ENCODE measurements at places on chromosomes 11 and 22.

DNA sequence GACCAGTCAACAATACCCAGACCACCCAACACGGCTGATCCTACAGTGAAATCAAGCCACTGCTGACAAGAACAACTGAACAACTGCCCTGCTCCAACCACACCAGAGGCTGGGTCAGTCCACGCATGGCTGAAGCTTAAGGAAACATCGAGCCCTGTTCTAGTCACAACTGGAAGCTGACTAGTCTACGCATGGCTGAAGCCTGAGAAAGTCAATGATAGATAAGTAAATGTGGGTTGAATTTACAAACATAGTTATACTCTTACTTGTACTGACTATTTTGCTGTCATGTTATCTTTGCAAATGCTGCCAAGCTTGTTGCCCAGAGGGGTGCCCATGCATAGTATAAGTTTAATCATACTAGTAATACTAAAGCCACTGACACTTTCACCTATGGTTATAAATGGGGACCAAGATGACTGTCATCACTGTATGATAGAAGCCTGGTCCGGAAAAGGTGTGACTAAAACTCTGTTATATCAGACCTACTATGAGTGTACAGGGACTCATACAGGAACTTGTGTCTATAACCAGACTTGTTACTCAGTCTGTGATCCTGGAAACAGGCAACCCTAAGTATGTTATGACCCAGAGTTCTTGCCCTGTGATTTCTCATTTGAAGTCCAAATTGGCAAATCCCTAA lies 43.4 kb upstream of the GLYAT start:
- no peak for DNase-seq

DNA sequence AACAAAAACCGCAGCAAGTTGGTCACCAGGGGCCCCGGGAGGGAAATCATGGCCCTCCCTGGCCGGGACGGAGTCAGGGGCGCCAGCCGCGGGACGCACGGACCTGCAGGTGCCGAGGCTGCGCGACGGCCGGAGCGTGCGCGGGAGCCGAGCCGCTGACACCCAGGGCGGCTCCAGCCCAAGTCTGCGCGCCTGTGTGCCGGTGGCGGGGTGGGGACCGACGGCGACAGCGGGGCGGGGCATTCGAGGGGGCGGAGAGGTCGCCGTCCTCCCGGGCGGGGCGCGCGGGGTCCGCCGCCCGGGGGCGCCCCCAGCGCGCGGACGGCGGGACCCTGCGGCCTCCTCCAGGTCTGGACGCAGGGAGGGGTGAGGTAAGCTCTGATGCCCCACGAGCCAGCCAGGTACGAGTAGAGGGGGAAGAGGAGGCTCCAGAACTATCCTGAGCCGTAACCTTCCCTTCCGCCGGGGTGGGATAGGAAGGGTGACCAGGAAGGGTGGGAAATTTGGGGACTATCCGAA lies at the start of gene ESAM:
Gene ESAM, minus strand, starts transcription at position 186 of the 519 bp plus-strand sequence. Its CDS starts 136 bp downstream, at position 50.
- DNase-seq = no peak

- no peak for DNase-seq
These were observed 103.6 kb upstream of the HSD17B12 start for GRCh38 chr11:43576803-43577521.

GRCh38 chr11:10778217-10778970 lies 27.3 kb downstream of the CTR9 start:
- DNase-seq = no peak

DNA sequence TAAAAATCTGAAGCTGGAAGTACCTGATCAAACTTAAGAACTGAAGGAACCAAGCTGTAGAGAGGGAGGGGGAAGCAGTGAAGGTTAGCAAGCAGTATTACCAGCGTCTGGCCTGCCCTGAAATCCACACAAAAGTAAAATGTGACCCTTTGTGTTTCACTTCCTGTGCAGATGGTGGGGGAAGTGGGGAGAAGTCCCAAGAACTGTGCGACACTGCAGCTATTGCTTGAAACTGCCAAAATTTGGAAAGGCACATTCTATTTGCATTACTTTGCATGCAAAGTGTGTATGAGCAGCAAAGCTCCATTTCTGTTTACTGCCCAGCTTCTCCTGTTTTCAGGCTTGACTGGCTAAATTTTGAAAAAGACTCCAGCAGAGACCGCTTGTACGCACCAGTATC lies 72.1 kb upstream of the BMAL1 start:
- DNase-seq = no peak

- DNase-seq = no peak
These were observed 20.2 kb upstream of the TXNRD2 start for GRCh38 chr22:19961868-19962245.

GRCh38 chr11:32341620-32342613 lies 93.4 kb downstream of the WT1 start:
- no peak for DNase-seq

GRCh38 chr22:20549232-20549841 lies 41.9 kb downstream of the MED15 start:
- no peak for DNase-seq

All from hypothalamus (tissue), 51 donors.